Tongue (tissue), 3 donors: ENCODE measurements at places on chromosomes 7 and 10.

GRCh38 chr7:2792856-2793487 lies 51.1 kb downstream of the GNA12 start:
- no peak for DNase-seq

DNA sequence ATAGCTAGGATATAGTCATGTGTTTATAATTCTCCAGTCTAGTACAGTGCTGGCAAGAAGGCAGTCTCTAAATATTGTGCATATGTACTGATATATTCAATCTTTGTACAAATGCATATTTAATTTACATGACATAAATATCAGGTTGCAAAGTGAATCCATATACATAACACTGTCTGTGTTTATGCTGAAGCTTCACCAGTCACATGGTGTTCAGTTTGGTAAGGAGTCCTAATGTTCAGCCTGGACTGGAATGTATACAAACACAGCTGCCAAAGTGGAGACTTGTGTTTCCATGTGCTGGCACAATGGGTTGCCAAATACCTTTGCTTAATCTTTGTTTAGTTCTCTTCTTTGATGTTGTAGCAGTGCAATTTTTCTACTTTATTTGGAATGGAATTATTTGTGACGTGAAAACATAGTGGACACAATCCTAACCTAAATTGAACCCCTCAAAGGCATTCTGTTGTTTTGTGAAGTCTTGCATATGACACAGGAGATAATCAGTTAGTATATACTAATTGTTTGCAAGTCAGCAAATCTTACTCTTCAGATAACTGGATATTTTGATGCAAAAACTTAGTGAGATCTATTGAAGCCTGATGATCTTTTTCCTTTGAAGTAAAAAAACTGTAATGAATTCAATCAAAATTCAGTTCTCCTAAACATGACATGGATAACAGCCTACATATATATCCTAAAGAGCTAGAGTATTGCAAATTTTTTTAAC lies 17.3 kb upstream of the ARL4A start:
- DNase-seq: peak; percentile 87

- peak; percentile 64 for DNase-seq
Observed at GRCh38 chr10:62076891-62077290, 175.4 kb downstream of the ARID5B start.

DNA sequence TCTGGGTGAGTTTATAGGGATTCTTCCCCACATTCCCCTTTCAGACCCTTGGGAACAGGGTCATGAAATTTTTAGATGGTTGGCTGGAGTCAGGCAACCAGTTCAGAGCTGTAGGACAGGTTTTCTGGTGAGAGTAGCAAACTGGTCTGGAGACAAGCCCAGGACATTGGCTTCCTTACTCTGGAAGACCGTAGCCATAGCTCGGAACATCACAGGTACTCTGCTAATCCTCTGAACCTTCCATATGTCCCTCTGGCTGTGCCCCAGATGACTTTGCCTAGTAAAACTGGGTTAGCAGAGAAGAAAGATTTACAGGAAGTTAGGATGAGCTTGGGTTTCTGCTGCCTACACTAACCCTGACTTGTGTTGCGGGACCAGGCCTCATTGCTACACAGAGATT lies 104.5 kb upstream of the MKLN1 start:
- DNase-seq: no peak

- DNase-seq: peak; percentile 90
Observed at GRCh38 chr7:130350945-130351790, 6.6 kb downstream of the CPA5 start.

GRCh38 chr7:118473271-118473670 lies 248.8 kb downstream of the ANKRD7 start:
- DNase-seq: no peak
